ENCODE measurements at places on chromosomes 7 and 10.

DNA sequence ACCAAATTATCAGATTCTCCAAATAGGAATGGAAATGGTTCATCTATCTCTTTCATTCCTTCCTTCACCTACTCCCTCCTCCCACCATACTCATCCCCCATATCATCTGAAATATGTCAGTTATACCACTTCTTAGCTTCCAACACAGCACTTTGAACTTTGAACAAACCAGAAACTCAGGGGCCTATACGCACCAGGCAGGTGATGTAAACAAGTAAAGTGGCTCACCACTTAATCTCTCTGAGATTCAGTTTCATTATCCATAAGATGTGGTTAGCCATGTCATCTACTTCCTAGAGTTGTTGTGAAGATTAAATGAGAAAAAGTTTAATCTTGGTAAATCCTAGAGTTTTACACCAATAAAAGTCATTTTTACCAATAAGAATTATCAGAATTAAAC lies 65.9 kb upstream of the LRRN3 start:
- no peak for DNase-seq

DNA sequence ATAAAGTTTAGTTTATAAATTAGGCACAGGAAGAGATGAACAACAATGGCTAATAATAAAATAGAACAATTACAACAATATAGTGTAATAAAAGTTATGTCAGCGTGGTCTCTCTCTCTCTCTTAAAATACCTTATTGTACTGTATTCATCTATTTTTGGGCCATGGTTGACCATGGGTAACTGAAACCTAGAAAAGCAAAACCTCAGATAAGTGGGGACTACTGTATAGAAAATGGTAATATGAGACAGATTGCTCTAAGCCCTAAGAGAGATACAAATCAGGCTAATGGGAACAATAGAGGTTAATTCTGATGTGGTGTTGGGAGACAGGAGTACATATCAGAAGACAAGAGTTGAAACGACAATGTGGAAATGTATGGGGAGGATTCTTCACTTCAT lies 86.2 kb downstream of the ZNF365 start:
- DNase-seq = no peak

DNA sequence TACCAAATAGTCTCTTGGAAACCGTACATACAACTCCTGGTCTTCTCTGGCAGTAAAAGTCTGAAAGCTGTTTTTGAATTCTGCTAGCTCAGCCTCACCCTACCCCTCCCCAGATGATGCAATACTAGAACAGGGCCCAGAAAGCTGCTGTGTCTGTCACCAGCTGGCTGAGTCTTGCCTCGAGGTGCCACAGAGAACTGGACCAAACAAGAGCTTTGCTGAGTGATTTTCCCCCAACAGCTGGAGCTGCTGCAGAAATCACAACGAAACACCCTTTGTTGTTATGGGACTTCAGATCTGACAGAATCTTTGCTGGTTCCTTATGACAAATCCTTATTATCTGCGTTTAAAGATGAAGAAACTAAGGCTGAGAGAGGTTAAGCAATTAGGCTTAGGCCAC lies 134.1 kb downstream of the SPAG6 start:
- DNase-seq = no peak

DNA sequence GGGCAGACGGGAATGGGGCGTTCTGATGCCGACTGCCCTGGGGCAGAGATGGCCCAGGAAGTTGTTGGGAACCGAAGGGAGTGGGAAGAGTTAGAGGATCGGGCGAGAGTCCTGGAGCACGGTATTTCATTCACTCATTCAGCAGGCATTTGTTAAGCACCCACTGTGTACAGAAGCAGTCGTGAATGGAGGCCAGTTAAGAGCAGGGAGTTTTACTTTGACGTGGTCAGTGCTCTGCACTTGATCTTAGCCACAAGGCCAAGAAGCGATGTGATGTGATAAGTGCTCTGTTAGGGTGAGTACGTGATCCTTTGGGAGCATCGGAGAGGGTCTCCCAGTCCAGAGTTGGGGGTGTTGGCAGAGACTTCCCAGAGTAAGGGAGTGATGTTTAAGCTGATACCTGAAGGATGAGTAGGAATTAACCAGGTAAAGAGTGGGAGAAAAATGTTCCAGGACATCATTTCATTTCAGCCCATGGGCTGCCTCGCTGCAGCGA lies 890 bp downstream of the ZFYVE27 start:
- no peak for DNase-seq

GRCh38 chr7:108193594-108194498 lies 63.7 kb upstream of the LAMB4 start:
- no peak for DNase-seq

Measured in RWPE2 (cell line).